Activated T-helper 2 cell treated with anti-CD3 and anti-CD28 coated beads, Interferon-gamma antibody, Interleukin-2, Interleukin-4, amounts not matched to agents 10 μg/mL and 5 μg/mL and 100 μg/mL, durations not matched to agents 14 hours and 24 hours and 36 hours (primary cell): ENCODE measurements at places on chromosomes 1 and 21.

DNA sequence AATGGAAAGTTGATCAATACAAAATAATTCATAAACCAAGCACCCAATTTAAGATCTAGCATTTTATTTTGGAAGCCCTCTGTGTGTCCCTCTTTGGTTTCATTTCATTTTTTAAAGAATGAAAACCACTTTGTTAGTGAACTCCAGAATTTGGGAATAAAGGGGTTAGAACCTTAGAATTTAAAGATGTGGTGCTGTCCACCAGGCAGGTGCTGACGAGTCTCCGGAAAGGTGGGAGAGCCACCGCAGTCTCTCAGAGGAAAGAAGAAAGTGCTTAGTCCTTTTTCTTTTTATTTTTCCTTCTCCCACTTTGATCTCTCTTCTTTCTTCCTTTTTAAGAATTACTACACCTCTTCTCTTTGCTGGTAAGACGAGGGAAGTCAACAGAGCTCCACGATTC, 20.5 kb upstream of the HIVEP3 start:
- DNase-seq = no peak

- DNase-seq = no peak
Observed at GRCh38 chr1:119739150-119739549, 27.4 kb downstream of the PHGDH start.

GRCh38 chr21:15174923-15175322, 110.1 kb upstream of the NRIP1 start:
- DNase-seq = no peak

DNA sequence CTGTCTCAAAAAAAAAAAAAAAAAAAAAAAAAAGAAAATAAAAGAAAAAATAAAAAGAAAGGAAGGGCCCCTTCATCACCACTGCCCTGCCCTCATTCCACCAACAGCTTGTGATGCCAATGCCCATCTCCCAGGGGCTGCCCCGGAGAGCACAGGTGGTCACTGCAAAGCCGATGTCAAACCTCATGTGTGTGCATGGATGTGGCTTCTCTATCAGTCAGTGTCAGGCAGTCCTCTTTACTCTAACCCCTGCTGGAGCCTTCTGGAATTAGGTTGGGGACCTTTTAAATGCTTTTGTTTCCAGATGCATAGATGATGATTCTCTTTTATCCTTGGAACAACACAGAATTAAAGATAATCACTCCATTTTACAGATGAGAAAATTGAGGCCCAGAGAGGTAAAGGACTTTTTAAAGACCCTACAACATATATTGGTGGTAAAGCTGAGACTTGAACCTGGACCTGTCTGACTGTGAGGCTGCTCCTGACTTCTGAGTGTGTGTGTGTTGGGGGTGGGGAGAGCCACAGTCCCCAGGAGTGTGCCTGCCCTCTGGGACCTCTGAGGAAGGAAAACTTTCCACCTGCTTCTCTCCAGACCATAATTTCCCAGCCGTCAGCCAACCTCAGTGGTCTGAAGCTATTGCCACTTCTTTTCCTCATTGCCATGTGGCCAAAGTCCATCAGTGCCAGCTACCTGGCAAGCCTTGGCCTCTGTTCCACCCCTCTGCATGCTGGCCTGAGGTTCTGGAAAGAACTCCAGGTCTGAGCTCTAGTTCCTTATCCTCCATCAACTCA, 3.0 kb upstream of the TMEM54 start:
- DNase-seq = no peak

GRCh38 chr1:42035205-42035829, 116.6 kb upstream of the HIVEP3 start:
- DNase-seq = no peak

GRCh38 chr1:167861664-167862381, 52.1 kb downstream of the ADCY10 start:
- DNase-seq = no peak

- DNase-seq = no peak
Observed at GRCh38 chr1:156840186-156840897, 18.6 kb downstream of the INSRR start.

DNA sequence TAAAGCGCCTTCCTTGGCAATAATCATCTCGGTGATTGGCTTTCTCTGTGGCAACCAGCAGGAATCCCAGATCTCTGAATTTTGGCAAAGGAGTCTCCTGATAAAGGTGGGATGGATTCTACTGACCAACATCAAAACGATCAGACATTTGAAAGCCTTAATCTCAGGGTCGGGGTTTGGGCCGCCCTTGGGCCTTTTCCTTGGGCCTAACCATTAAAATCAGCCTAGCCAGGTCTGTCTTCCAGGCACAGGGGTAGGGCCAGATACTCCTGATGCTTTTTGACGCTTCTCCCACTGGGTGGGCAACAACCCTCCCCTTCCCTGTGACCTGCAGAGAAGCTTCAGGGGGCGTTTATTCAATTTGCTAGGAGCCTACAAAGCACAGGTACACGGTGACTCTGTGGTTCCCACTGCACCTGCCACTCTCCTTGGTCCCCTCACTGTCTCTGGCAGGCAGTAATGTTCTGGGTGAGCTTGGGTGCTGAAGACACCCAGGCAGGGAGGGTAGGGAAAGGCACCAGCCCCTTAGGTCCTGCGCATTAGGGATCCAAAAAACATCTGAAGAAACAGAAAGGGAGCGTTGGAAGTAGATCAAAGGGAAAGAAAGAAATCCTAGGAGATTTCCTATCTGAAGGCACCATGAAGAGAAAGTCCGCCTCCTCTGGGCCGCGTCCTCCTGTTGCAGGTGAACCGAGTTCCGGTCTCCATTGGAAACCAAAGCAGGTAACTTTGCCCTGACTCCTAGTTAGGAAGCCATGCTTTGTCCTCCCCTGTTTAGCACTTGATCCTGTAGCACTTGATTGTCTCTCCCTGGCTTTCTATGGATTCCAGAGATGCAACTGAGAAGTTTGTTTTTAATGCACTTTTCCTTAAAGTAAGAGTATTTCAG, 12.3 kb downstream of the RNU1-2 start:
- DNase-seq = no peak

- DNase-seq = no peak
Observed at GRCh38 chr1:153938996-153939395, 7.5 kb downstream of the DENND4B start.

DNA sequence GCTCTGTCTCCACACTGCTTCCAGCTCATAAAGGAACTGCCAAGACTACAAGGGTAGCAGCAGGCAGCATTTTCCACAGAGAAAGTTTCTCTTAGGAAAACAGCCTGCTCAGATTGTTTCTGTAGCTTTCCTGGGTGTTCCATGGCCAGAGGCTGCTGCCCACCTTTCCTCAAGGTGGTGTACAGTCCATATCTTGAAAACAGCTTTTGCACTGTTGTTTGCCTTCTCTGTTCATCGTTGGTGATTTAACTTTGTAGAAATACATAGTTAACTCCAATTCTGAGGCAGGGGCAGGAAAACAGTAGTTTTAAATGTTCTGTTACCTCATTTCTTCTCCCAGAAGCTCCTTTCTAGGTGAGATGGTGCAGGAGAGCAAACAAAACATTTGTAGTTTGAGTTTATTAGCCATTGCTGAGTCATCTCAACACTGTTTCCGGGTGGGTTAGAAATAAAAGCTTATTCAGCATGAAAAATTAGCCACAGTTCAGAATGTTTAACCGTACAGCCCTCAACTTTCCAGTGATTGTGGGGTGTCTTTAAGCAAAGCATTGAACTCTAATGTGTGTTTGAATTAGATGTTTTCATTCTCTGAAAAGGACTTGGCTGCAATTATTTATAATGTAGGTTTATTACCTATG, 41.7 kb downstream of the DIP2A start:
- no peak for DNase-seq

DNA sequence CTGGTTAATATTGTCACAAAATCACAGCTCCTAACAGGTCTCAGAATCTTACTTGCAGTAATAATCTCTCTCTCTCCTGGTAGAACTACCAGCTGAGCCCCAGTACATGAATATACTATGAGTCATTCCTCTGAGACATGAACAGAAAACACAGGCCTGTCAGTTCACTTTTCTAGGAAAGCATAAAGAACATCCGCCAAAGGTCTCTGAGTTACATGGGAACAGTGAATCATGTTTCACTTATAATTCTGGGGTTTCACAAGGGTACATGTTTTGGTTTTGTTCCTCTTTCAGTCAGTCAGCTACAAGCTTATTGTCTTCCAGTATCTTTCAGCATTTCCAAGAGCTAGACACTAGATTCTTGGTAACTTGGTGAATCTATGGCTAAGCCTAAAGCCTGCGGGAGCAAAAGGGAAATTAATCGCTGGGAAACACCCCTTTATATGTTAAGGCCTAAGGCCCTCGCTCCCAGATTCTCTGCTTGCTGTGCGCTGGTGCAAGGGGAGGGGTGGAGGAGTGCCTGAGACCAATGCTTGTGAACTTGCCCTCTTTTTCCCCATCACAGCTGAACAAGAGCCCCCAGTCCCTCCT, 31.7 kb downstream of the IFNGR2 start:
- peak; percentile 16 for DNase-seq

DNA sequence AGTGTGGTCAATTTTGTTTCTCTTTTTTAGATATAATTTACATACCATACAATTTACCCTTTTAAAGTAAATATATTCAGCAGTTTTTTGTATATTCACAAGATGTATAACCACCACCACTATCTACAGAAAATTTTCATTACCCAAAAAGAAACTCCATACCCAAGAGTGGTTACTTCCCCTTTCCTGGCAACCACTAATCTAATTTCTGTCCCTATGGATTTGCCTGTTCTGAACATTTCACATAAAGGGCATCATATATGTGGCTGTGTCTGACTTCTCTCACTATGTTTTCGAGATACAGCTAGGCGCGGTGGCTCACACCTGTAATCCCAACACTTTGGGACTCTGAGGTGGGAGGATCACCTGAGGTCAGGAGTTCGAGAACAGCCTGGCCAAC, 13.6 kb downstream of the PACC1 start:
- no peak for DNase-seq

DNA sequence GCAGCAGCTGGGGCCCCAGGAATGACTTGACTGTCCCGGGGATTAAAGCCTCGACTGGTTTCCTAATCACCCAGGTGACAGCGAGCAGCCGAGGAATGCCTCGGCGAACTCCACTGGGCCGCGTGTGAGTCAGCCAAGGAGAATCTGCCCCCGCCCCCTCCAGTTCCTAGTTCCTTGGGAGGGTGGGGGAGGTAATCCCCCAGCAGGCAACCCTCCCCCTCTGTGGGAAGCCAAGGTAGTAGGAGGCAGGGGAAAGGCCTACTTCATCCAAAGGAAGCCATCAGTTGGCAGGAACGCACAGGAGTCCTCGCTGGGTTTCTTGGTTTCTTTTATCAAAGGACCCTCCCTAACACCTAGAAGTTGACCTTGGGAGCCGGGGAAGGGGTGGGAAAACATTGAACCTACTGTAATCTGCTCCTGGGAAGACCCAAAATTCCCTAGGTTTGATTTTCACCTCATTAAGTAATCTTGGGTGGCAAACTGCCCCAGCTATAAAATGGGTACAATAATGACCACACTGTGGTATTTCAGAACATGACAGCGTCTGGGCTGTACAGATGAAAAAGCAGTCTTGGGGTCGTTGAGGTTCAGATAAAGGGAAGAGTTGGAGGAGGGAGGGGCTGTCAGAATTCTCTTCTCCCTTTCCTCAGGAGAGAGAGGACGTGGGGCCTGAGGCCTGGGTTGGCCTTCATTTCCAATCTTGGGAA, 1.4 kb downstream of the TENT5B start:
- no peak for DNase-seq

GRCh38 chr1:176055398-176055797, 151.7 kb downstream of the COP1 start:
- no peak for DNase-seq

- DNase-seq = no peak
Observed at GRCh38 chr1:10065760-10066159, 33.0 kb downstream of the UBE4B start.

DNA sequence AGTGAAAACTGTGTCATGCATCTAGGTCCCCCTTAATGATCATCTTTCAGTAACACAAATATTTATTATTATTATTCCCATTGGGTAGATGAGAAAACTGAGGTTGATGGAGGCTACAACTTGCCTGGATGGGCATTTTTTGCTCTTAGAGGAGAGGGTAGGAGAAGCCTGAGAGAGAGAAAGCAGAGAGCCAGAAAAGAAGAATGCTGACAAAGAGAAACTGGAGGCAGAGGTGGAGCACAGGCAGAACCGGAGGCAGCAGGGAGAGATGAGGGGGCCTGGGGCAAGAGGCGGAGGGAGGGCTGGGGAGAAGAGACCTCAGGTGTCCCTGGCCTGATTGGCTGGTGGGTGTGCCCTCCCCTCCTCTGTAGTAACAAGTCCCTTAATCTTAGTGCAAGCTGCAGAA, 4.1 kb downstream of the BLACAT1 start:
- DNase-seq = no peak

DNA sequence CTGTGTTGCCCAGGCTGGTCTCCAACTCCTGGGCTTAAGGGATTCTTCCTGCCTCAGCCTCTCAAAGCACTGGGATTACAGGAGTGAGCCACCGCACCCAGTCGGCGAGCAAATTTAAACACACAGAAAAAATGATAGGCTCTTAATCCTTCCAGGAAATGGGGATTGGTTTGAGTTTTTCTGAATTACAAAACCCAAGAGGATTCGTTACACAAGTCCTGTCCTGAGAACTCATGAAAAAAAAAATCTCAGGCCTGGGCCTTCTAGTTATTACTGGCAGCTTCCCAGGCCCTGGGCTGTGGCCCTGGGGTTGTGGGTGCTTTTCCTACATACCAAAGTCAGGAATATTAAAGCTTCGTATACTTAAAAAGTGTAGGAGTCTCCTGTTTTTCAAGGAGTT, 6.3 kb upstream of the IFNGR2 start:
- DNase-seq = no peak

DNA sequence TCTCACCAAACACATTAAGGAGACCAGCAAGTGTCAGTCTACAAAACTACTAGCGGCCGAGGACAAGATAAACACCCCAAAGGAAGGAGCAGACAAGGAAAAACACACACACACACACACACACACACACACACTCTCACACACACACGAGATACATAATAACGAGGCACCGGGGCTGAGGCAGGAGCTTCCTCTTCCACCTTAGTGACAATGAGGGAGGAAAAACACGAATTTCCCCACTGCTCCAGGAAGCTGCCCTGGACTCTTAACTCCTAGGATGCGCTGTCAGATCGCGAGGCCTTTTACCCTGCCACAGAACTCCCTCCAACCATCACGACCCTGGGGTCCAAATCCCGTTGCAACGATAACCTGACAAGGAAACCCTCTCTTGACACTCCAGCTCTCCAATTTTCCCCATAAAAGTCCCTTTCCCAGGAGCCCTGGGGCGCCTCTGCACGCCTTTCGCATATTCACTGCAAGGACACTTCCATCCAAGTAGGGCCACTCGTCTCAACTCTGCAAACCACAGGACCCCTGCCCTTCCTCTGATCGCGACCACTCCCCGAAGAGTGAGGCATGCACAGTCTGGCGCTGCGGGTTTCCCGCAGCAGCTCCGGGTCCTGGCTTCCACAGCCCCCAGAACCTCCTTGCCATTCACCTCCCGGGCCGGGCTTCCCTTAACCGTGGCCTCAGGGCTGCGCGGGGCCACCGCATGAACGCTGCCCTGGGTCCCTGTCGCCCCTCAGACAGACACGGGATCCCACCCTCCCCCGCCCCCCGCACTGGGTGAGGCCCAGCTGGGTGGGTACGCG, 581 bp downstream of the ETV3 start:
- no peak for DNase-seq
